ENCODE measurements at places on chromosomes 2 and 18.
A peak's percentile ranks its signal among the peaks of the same experiment; 100 is the strongest.

DNA sequence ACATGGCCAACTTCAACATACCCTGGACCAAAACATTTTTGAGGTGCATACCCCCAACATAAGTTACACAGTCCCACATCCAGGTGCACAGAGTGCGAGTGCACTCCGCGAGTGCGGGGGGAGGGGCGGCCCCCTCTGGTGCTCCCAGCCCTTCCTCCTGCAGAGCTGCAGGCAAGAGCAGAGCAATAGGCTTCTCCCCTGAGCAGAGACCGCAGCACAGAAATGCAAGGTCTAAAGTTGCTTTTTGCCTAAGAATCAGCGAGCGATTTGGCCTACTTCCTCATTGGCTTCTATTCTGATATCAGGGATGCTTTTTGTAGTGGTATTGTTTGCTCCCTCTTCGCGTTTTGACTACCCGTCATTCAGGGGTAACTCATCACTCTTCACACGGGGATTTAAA lies 40.6 kb downstream of the BOLA3 start:
- DNase-seq = no peak

- no peak for DNase-seq
Measured at GRCh38 chr2:224959556-224959955, 82.7 kb downstream of the DOCK10 start.

- DNase-seq = no peak
Measured at GRCh38 chr18:8584798-8585197, 24.4 kb upstream of the RAB12 start.

DNA sequence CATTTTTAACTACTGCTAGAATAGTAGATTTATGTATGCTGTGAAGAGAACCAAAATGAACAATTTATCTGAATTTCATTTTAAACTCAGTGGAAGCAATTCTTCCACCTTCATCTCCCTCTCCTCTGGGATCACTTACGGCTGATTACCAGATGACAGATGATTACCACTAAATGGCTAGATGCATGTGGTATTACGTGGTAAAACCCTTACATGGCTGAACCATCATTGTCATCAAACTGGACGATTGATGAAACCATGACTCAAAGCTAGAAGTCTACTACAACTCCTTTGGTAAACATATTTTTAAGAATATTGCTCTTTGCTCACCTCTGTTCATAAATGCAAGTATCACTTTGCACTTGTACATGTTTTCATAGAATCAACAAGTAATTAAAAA lies 48.5 kb upstream of the DOCK10 start:
- DNase-seq = no peak

- DNase-seq = no peak
Measured at GRCh38 chr18:23460285-23461273, 7.5 kb downstream of the RIOK3 start.

DNA sequence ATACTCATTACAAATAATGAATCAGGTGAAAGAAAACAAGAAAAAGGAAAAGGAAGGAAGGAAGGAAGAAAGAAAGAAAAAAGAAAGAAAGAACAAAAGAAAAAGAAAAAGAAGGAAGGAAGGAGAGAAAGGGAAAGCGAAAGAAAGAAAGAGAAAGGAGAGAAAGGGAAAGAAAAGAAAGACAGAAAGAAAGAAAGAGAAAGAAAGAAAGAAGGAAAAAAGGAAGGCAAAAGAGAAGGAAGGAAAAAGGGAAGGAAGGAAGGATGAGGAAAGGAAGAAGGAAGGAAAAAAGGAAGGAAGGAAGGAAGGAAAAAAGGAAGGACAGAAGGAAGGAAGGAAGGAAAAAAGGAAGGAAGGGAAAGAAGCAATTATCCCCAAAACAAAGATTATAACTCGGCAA lies 1460.4 kb upstream of the PIK3C3 start:
- no peak for DNase-seq

GRCh38 chr2:114543236-114543766 lies 100.9 kb downstream of the DPP10 start:
- no peak for DNase-seq

- DNase-seq = peak; percentile 26
Measured at GRCh38 chr18:62505669-62506494, 16.9 kb upstream of the ZCCHC2 start.

- DNase-seq = no peak
Measured at GRCh38 chr18:37673671-37674070, 108.1 kb upstream of the CELF4 start.

GRCh38 chr2:217256251-217256650 lies 396.4 kb upstream of the TNP1 start:
- no peak for DNase-seq

- no peak for DNase-seq
Measured at GRCh38 chr18:48036226-48036625, 105.8 kb upstream of the SMAD2 start.

DNA sequence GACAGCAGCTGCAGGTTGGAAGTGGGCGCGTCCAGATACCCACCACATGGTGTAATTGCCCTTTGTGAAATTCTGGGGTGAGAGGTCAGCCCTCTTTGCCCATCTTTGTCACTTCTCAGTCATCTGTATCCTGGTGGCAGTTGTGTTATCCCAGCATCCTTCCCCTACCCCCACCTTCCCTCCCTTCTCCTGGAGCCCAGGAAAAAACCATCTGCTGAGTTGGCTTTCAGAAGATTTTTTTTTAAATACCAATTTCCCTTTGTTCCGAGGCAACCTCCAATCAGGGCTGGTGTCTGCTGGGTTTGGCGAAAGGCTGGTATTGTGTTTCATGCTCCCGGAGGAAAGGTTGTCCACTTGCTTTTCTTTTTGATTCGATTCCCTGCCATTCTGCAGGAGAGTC lies 35.2 kb downstream of the SETBP1 start:
- DNase-seq = no peak

DNA sequence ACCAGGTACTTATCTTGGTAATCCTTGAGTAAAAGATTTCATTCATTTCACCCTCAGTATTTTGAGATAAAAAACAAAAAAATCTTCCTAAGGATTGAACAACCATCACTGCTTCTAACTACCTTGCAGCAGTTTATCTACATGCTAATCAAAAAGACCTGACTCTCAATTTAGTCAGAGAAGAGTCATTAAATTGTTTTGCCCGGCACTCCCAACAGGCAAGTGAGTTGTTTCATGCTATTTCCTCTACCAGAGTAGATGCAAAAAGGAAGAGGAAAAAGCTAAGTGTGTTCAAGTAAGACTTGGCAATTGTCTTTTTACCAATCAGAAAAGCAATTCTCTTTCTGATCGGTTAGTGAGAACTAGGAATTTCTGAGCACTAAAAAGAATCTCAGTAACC lies 39.5 kb downstream of the MYO5B start:
- no peak for DNase-seq

GRCh38 chr2:157872791-157873190 lies 3.3 kb downstream of the ACVR1 start:
- no peak for DNase-seq

GRCh38 chr2:16860627-16861026 lies 195.0 kb upstream of the CYRIA start:
- no peak for DNase-seq

GRCh38 chr18:63454497-63454896 lies 22.3 kb upstream of the SERPINB5 start:
- DNase-seq = no peak

- no peak for DNase-seq
Measured at GRCh38 chr2:41763141-41763540, 284.7 kb upstream of the PKDCC start.

- no peak for DNase-seq
Measured at GRCh38 chr2:229861431-229861830, 60.4 kb downstream of the TRIP12 start.

GRCh38 chr2:71721669-71722068 lies 268.3 kb downstream of the DYSF start:
- DNase-seq = no peak

DNA sequence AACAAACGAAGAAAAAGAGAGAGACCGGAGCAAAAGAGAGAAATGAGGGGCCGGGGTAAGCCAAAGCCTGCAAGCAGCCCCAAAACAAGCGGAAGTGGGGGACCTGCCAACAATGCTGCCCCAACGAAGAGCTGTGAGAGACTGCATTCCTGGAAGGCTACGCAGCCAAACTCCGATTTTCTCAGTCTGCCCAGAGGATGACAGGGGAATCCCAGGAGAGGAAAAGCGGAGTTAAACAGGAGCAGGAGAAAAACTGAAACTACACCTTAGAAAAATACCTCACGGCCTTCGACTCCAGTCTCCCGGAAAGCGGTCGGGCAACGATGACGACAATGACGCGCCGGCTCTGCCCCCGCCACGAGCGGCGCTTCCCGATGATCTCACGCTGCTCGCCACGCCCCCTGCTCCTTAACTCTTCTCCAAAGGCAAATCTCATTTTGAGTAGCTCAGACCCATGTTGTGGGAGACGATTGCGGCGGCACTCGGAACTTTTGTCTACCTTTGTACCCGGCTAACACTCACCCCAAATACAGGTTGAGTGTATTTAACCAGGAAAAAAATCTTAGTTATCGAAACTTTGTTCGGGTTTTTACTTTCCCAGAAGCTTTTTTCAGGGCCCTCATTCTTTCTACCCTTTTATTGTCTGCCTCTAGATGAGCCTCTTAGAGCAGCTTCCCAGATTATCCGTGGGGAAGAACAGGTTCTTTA lies at the start of gene C1D:
Gene C1D (minus strand): TSS at position 325 of the 708 bp plus-strand sequence. CDS start 15,694 bp downstream, outside the sequence.
- peak; percentile 89 for DNase-seq

- DNase-seq = no peak
Measured at GRCh38 chr2:72934683-72935610, 17.6 kb downstream of the EMX1 start.

DNA sequence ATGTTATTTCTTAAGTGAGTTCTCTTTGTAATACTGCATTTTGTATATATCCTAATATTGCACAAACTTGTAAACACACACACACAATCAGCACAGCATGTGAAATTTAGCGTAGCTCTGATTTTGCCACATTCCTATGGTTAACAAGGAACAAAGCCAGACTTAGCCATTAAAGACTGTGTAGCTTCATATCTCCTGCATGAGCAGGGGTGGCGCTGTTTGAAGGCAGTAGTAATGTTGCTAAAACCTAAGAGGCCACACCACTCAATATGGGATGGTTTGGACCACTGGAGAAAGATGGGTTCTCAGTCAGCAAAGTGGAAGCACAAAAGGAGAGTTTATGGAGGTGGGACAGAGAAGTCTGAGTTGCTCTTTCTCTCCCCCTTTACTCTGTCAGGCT lies 61.1 kb upstream of the RND3 start:
- DNase-seq = no peak

GRCh38 chr2:30148850-30149249 lies 2.0 kb downstream of the YPEL5 start:
- no peak for DNase-seq

DNA sequence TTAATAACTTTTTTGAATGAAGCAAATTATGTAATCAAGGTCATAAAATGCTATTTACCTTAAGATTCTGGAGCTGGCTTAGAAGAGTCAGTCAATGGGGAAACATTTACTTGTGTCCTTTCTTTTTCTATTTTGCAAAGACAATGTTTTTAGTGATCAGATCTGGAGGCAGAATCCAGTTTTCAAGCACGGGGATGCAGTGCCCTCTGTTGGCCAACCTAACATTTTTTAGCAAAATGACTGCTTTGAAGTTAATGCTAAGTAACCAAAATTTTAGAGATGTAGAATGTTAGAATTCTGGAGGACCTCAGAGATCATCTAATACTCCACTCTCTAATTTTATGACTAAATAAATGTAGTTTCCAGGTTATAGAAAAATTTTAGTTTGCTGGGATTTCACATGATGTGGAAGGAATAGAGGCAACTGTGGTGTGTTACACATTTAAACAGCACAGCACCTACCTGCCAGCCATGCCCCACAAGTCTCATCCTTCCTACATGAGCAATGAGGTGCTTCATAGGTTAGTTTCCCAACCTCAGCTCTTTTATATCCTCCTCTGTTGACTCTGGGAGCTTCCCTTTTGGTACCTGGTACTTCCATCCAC lies 23.6 kb upstream of the SLC9A4 start:
- DNase-seq = peak; percentile 51

DNA sequence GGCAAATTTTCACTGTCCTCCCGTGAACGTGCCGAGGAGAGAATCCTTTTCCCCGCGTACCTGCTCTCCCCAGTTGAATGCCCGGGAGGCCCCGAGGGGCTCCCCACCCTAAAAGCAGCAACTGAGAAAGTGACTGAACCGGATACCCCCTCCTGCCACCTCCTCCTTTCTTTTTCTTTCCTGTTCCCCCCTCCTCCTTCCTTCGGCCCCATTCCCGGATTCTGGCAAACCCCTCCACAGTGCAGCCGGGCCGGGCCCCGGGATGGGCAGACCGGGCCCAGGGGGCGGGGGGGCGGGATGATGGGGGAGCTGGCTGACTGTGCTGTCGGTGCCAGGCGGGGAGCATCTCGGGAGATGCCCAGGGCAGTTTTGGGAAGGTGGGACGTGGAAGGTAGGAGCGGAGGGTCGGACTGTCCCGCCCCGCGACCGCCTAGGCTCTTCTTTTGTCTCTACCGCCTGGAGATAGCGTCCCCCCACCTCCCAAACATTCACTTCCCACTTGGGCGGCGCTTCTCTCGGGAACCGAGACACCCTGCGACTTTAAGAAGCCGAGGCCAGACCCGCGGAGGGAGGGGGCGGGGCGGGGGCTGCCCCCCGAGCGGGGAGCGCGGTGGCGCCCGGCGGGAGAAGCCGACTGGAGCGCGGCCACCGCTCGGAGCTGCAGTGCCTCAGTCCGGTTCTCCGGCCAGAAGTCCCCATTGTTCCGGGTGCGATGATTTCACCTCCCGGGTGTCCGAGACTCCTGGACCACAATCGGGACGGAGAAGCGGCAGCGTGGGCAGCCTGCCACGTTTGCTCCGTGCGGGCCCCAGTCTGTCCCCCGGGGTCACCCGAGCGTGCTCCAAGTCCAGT lies 8.2 kb downstream of the DLX2 start:
- no peak for DNase-seq

GRCh38 chr2:184419744-184420143 lies 178.6 kb upstream of the ZNF804A start:
- no peak for DNase-seq

DNA sequence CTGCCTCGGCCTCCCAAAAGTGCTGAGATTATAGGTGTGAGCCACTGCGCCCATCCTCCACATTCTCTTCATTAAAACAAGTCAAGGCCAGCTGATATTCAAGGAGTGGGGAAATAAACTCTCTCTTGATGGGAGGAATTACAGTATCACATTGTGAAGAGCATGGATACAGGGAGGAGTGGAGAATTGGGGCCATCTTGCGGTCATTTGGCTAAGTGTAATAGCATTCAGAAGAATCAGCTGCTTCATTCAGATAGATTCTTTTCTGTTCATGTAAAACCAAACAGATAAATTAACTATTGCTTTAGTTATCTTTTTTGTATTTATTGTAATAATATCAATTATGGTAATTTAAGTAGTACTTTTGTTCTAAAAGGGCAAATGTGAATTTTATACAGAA lies 156.3 kb downstream of the UBR3 start:
- DNase-seq = no peak

- no peak for DNase-seq
Measured at GRCh38 chr18:48073211-48073930, 142.9 kb upstream of the SMAD2 start.

- DNase-seq = peak; percentile 33
Measured at GRCh38 chr2:175282300-175282699, 100.8 kb upstream of the ATP5MC3 start.

All from CD4-positive, alpha-beta T cell treated with Interleukin-1 beta for 1 hour (primary cell).